Stimulated activated CD4-positive, alpha-beta T cell treated with anti-CD3 and anti-CD28 coated beads, Interleukin-15, amount 100 ng/mL, for 1 hour (primary cell): ENCODE measurements at places on chromosomes 11 and 22.

- no peak for DNase-seq
These were observed 34.1 kb downstream of the GRK3 start for GRCh38 chr22:25598609-25599008.

DNA sequence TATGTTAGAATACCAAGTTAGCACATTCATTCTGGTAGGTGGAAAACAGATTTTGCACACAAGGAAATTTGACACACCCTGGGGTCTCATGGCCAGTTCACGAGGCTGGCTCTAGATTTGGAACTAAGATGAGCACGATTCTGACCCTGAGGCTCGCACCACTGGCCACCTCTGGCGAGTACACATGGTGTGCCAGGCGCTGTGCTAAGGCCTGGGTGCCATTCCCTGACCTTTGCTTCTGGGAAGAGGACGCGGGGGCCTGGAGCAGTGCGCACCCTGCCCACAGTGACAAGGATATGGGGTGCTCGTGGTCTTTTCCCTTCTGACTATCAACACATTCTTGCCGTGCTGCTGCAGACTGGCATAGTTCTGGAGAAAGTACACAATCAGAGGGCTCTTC lies 29.5 kb upstream of the DMC1 start:
- DNase-seq = no peak

DNA sequence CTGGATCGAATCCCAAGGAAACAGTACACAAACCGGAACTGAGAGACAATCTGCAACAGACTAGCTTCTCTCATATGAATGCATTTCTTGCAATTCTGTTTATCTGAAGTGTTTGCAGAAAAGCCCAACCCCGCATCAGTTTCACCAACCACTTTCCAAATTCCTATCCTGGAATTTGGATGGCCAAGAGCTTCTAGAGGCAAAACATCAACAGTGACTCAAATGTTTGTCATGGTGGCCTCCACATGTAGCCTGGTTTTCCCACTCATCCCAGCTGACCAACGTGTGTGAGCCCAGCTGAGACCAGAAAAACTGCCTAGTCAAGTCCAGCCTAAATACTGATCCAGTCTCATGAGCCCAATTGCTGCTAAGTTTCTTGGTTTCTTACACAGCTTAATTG lies 8.3 kb upstream of the MIEF1 start:
- DNase-seq = no peak

DNA sequence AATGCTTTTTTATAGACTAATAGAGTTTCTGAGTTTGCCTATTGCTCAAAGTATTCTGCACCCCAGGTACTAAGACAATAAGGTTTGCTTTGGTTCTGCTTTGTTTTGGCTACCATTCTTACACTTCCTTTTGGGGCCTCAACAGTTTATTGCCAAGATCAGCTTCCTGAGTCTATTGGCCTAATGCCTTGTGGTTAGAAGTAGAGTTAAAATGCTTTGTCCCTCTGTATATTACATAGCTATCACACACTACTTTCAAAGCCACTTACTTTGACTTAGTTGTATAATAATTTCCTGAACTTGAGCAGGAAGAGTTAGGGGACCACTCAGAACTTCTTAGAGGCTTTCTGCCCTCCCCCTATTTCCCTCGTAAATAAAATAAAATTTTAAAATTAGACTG lies 96.5 kb downstream of the DLG2 start:
- no peak for DNase-seq

- no peak for DNase-seq
These were observed 132.4 kb downstream of the MN1 start for GRCh38 chr22:27668828-27669797.

- no peak for DNase-seq
These were observed 95.5 kb downstream of the PGR start for GRCh38 chr11:101034076-101034475.

GRCh38 chr22:41447435-41448188 lies 1.0 kb upstream of the TOB2 start:
- DNase-seq = peak; percentile 51

DNA sequence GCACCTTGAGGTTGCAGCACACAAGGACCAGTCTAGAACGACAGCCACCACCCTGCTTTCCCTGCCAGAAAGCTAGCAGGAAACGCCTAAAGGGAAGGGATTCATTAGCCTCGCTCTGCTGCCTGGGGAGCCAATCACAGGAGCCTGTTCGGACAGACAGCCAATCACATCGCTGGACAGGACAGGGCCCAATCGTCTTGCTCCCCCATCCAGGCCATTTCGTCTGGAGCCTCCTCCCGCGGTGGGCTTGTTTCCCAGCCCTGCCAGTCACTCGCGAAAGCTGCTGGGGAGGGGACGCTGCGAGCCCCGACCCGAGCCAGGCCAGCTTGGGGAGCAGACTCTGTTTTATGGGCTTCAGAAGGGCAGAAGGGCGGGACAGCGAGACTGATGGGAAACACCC lies 79.8 kb upstream of the NCAM1 start:
- no peak for DNase-seq

DNA sequence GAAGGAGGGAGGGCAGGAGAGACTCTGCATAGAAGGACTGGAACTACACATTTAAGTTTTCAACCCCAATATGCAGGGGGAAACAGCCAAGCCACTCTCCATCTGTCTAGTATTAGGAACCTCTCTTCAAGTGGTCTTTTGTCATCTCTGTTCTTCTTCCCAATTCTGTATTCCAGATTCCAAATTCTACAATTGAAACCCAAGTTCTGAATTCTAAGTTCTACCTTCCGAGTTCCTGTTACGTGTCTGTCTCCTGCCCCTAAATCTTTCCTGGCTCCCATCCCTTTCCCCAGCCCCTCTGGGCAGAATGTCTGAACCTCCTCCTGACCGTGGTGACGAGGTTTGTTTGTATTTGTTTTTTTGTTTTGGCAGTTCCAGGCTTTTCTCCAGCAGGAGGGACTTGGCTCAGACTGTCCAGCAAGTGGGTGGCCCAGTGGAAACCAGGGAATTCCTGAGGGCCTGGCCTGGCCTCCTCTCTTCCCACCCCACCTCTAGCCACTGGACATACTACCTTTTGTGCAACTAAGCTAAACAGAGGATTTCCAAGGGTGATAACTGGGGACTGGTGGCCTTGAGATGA lies 1.6 kb upstream of the THOC5 start:
- DNase-seq = no peak

- DNase-seq = no peak
These were observed 12.7 kb downstream of the RPL3 start for GRCh38 chr22:39306456-39307361.

- no peak for DNase-seq
These were observed 537.4 kb upstream of the B3GAT1 start for GRCh38 chr11:134949121-134950090.

GRCh38 chr22:43326331-43327156 lies 16.6 kb downstream of the SCUBE1 start:
- no peak for DNase-seq

DNA sequence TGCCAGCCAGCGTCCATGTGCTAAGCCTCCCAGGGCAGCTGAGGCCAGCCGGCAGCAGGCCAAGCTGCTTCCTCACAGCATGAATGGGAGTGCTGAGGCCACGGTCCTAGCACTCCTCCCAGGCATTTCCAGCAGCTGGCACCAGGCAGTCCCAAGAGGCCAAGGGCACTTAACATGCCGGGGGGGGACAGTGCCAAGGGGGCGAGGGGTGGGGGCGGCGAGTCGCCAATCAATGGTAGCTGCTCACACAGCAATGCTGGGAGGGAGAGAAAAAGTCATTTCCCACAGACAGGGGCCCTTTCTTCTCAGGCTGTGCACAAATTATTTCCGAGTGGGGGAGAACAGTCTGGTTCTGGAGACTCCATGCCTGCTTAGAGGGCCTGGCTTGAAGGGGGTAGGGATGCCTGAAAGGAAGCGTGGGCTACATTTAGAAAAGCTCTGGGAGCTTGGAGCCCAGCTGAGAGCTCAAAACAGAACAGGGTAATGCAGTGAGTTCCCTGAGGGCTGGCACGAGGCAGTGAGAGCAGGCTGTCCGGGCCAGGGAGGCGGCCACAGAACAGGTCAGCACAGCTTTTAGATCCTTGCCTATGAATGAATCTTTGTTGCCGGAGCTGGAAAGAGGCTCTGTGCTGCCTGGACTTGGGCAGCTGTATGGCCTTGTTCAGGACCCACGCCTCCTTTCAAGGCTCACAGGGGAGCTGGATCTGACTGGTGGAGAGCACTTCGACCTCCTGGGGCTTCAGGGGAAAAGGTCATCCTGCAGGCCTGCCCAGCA lies 14.4 kb upstream of the TBC1D10A start:
- no peak for DNase-seq

GRCh38 chr22:49233507-49234100 lies 594.1 kb downstream of the BRD1 start:
- DNase-seq = no peak

DNA sequence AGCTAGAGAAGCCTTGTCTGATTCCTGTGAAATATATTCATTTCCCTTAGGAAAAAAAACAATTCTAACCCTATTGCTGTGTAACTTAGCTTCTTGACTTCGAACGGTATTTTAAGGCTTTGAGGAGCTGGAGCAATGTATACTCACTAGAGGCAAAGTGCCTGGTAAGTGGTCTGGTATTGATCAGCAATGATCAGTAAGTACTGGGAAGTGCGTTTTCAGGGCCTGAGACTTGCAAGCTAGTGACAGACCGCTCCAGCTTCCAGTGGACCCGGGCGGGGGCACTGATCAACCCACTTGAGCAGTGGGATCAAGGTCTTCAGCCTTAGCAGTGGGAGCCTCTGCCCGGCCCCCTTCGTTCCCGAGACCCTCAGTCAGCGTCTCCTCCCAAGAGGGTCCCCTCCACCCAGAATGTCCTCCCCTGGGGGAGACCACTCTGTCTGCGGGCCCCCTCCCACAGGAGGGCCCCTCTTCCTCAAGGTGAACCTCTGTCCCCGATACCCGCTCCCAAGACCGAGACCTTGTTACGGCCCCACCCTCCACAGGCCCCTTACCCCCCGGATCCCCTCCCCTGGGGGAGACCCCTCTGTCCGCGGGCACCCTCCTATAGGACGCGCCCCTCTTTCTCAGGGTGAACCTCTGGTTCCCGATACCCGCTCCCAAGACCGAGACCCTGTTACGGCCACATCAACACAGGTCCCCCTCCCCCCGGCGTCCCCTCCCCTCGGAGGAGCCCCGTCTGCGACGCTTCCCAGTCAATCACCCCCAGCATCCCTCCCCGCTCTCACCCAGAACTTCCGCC lies 452 bp upstream of the ATXN10 start:
- no peak for DNase-seq

DNA sequence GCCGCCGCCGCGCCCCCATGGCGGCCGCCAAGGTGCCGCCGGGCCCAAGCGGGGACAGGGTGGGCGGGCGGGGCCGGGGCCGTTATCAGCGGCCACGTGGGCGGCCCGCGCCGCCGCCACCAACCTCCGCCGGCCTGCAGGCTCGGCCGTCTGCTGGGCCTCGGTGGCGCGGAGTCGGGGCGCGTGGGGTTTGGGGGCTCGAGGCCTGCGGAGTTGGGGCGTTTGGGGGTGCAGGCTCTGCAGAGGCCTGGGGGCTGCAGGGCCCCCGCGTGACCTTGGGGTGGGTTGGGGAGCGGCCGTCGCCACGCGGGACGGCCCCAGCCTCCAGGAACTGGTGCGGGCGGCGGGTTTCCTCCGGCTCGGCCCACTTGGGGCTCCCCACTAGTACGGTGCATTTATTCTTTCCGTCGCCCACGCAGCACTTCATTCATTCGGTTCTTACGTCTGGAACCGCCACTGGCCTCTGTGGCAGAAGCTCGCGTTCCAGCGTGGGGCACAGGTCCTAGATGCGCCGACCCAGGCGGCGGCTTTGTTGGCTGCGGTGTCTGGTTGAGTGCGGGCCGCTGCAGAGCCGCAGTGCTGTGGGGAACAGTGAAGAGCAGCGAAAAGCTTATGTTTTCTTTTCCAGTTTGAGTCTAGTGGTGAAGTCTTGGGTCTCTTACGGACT lies 740 bp upstream of the TRMT2A start:
- DNase-seq = peak; percentile 57

DNA sequence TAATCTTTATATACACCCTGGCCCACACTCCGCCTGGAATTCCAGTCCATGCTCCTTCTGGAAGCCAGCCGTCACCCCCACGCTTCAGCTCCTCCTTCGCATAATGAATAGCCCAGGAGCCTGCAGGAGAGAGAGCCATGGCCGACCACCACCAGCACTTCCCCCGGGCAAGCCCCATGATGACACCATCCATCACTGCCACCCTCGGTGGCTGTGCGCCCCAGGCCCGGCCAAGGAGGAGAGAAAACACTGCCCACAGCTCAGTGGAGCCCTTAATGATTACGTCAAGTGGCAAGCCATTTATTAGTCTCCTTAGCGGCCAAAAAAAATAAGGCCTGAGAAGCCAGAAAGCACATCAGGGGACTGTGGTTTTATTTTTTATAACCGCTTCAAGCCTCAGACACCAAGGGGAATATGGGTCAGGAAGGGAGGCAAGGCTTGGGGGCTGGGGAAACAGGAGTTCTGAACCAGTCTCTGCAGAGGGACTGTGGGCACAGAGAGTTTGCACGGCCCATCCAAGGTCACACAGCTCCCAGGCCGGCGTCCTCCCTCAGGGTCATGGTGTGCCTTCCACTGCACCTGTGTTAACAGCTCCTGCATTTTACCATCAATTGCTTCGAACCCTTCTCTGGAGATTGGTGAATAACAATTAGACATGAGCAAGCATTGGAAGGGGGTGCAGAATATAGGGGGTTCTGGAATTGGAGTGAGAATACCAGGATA lies 134.3 kb downstream of the MN1 start:
- no peak for DNase-seq
